Stimulated activated CD8-positive, alpha-beta memory T cell treated with anti-CD3 and anti-CD28 coated beads, Interleukin-15, amount 100 ng/mL, for 24 hours (primary cell): ENCODE measurements at places on chromosomes 1 and 21.

DNA sequence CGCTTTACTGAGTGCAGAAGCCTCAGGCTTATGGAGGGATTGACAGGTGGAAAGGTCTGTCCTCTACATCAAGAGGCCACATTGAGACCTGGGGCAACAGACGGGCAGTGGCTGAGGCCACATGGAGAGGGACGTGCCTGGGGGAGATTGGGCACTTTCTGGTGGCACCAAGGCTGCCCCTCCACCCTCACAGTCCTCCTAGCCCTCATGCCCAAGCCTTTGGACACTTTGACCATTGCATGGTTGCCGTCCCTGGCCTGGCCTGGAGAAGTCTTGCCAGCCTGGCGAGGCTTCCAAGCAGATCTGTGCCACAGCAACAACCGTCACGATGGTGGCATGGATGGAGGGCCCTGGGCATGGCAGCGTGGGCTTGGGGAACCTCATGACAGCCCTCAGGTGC, 192.1 kb upstream of the VAMP3 start:
- no peak for DNase-seq

DNA sequence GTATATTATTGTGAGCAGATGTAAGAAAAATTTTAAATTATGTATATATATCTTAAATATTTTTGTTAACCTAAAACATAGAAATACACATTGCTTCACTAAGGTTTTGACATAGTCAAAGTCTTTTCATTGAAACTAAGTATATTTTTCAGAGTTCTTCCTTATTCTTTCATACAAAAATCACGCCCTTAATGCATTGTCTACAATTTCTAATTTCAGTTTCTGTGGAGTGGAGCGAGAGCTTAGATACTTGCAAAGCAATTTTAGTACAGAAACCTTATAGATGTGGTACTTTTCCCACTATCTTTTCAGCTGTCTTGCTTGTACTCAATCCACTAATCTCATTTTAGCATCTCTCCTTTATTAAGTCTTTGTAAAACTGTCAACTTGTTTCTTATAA, 63.2 kb downstream of the CD58 start:
- DNase-seq: no peak

DNA sequence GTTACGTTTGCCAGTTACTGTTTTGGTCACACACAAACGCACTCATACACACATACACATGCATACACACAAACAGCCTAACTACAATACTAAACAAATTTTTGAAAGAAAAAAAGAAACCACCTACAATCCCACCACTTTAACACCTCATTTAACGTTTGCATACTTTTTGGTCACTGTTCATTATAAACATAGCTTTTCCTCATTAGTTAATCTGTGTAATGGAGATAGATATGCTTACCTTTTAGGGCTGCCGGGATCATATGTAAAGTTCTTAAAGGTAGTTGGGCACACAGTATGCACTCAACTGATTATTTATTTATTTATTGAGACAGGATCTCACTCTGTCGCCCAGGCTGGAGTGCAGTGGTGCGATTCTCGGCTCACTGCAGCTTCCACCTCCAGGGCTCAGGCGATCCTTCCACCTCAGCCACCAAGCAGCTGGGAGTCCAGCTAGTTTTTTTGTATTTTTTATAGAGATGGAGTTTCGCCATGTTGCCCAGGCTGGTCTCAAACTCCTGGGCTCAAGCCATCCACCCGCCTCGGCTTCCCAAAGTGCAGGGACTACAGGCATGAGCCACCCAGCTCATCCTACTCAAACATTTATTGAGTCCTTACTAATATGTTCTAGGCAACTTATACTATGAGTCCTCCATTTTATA, 677 bp upstream of the BCL10 start:
- DNase-seq: no peak

DNA sequence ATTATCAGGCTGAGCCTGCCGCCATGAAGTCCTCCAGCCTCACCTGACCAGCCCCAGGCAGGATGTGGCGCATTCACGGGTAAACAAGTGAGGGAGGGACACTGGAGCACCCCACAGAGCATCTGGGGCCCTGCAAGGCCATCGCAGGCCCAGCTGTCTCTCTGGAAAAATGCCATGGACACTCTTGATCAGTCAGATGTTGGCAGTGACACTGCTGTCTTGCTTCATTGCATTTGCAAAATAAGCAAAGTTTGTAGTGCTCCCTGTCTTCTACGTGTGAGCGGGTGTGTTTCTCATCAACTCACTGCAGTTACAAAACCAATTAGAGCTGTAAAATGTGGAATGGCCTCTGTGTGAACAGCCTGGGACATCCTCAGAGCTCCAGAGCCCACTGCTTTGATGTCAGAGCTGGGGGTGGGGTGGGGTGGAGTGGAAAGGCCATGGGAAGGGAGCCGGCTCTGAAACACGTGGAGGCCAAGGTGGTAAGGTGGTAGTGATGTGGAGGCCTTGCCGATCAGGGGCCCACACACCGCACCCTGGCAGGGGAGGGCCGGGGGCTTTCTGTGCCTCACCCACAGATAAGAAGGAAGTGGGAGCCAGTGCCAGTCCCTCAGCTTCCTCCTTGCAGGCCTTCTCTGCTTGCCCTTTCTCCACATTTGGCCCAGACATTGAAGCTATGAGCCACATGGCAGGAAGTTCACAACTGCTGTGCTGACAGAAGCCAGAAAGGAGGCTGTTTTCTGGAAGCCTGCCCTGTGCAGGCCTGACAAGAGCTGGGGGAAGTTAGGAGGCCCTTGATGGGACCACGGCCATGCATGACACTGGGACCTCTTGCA, 254.9 kb downstream of the RHOU start:
- DNase-seq: no peak

DNA sequence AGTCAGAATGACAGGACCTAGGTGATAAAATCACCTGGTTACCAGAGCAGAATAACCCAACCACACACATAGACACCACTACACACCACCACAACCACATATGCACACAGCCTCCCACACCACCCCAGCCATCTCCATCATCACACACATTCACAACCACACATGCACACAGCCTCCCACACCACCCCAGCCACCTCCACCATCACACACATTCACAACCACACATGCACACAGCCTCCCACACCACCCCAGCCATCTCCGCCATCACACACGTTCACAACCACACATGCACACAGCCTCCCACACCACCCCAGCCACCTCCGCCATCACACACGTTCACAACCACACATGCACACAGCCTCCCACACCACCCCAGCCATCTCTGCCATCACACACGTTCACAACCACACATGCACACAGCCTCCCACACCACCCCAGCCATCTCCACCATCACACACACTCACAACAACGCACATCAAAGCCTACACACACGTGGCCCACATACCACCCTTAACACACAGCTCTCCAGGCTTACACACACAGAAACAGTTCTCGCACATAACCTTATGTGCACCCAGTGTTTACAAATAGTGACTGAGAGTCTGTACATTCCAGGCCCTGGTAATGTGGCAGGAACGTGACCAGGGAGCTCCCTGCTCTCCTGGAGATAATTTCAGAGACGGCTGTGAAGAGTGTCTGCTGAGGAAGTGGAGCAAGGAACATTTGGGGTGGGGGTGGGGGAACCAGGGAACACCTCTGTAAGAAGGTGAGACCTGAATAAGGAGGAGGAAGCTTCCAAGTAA, 3.3 kb upstream of the GJB3 start:
- DNase-seq: no peak

DNA sequence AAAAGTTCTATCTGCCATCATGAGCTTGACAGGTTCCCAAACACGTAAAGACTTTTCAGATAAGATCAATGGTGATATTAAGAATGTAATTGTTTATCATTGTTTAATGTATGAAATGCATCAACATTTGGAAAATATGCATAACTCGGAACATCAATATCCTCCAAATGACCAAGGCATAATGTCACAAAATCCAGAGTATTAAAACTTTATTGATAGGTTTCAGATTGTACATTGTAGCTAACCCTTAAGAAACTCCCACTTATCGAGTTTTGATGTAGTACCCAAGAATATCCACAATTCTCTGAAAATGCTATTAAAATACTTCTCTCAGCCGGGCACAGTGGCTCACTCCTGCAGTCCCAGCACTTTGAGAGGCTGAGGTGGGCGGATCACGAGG, 12.1 kb upstream of the TNNI1 start:
- DNase-seq: no peak

DNA sequence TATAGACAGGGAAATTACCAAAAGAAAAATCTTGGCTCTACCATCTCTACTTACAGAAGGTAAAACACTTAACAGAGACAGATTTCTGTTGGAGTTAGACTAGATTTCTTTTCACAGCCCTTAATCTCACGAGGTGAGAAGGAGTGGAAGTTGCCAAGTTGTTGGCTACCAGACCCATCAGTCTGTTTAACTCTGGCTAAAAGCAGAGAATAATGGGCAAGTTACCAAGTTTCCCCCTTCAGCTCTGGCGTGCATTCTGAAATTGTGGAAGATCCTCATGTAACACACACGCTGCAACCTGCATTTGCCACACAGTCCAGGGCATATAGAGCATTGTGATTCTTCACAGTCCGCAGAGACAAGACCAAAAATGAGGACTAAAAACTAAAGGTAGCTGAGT, 49.3 kb downstream of the STX6 start:
- DNase-seq: no peak

DNA sequence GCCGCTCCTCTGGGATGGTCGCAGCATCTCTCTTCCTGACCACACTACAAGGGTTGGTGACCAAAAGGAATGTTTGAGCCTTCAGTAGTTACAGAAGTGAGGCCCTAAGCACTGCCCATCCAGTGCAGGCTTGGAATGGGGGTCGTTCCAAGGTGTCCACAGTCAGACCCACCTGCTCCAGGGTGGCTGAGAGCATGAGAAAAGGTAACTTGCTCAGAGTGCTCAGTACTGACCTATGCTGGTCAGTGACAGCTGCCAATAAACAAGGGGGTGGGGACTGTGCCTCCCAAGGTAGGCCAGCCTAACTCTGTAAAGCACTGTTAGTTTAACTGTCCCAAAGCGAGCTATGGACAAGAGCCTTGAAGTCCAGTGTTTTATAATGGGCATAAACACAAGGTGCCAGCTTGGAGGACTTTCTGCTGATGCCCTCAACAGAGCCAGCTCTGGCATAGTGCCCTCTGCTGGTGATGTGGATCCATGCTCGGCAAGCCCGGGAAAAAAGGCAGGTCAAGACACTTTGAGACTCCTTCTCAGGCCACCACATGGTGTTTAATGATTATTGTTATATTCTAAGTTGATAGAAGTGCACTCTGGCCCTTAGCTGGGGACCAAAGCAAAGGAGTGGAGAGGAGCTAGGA, 78.1 kb upstream of the DNAH14 start:
- DNase-seq: peak; percentile 20

DNA sequence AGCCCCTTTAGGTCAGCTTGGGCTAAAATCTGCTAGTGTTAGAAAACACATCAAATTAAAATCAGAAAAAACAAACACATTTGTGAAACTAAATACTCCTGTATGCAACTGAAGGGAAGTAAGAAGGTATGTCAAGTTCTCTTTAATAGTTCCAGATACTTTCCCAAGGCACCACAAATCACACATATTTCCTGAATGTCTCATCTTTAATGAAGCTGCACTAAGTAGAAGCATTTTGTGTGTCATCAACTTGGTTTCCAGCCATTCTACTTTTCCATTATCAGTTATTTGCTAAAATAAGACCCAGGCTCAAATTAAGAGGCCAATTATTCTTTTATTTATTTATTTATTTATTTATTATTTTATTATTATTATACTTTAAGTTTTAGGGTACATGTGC, 34.7 kb downstream of the CRB1 start:
- DNase-seq: no peak

GRCh38 chr1:4416189-4416588, 238.2 kb upstream of the AJAP1 start:
- DNase-seq: no peak

- no peak for DNase-seq
These were observed 16.0 kb downstream of the RRP1 start for GRCh38 chr21:43805275-43805800.

DNA sequence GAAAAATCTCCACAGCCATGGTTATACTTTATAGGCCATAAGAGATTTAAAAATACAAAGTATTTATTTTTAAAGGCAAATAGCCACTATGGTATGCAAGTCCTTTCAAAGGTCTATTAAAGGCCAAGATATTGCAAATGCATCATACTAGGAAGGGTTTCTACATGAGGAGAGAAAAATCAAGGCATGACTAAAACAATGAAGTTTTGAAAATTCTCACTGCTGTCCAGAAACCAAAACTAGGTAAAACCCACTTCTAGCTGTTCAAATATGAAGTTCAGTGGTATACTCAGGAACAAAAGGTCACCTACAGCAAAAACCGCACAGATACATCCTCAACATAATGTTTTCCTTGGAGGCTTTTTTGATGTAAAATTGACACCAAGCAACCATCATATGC, 75.0 kb downstream of the EPS15 start:
- DNase-seq: no peak

GRCh38 chr1:232271991-232272589, 357.8 kb downstream of the SIPA1L2 start:
- DNase-seq: no peak

GRCh38 chr1:117130526-117130925, 9.0 kb upstream of the TRIM45 start:
- no peak for DNase-seq

DNA sequence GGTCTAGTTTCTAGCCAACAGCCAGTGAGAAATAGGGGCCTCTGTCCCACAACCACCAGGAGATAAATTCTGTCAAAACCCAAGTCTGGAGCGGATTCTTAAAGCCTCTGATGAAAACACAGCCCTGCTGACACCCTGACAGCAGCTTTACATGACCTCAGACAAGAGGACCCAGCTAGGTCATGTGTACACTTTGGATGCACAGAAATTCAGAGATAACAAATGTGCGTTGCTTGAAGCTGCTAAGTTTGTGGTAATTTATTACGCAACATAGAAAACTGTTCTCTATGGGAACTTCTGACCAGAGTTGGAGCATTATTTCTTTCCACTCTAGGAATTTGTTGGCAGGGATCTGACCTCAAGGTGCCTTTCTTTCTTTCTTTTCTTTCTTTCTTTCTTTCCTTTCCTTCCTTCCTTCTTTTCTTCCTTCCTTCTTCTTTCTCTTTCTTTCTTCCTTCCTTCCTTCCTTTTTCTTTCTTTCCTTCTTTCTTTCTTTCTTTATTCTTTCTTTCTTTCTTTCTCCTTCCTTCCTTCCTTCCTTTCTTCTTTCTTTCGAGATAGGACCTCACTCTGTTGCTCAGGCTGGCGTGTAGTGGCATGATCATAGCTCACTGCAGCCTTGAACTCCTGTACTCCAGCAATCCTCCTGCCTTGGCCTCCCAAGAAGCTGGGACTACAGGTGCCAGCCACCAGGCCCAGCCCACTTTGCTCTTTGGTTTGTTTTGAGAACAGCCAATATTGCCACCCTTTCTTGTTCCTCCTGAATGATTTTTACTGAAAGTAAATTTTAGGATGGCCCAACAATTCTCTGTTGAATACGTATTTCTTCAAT, 14.9 kb upstream of the HMGCS2 start:
- DNase-seq: no peak

DNA sequence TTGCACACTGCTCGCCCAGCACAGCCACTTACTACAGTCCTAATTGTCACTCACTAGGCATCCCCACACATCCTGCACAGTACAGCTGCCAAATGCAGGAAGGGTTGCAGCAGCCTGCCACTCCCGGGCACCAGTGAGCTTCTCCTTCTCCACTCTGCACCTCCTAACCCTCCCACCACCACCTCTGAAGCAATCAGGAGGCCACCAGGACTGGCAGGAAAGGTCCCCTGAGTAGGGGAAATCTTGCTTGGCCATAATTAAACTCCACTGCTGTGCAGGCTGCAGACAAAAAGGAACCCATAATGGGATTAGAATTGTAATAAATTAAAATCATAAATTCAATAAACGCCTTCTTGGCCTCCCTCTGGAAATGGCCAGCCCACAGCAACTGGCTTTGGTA, 31.8 kb downstream of the FBXO2 start:
- no peak for DNase-seq

- no peak for DNase-seq
These were observed 56.4 kb downstream of the AHCTF1 start for GRCh38 chr1:246875041-246876026.

- no peak for DNase-seq
These were observed 41.2 kb downstream of the KCNAB2 start for GRCh38 chr1:6086762-6087376.
